ENCODE measurements at places on chromosomes 7 and 10. TPM values are rescaled to one million over a fixed set of nuclear protein-coding genes. Genes with fewer than 3 reads are reported as not detected.

GRCh38 chr7:27567266-27567665 lies 95.4 kb downstream of the HIBADH start:
- no peak for DNase-seq

The KCP gene
- 0.32 TPM for total RNA-seq

The ARL3 gene
- total RNA-seq, result 5.3 TPM

DNA sequence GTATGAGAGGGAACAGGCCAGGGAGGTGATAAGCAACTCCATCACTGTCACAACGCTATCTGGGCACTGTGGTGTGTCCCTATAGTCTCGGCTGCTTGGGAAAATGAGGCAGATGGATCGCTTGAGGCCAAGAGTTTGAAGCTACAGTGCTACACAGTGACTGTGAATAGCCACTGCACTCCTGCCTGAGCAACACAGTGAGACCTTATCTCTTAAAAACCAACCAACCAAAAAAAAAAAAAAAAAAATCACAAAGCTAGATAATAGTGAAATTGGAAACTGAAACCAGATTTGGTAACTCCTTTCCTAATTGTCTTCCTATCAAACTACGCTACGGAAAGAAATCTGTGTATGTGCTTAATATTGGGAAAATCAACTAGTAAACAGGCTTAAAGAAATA lies 14.1 kb downstream of the MICU1 start:
- no peak for DNase-seq

The CRTAC1 gene
- 0.15 TPM for total RNA-seq

- no peak for DNase-seq
Measured at GRCh38 chr7:18583305-18583704, 87.8 kb downstream of the HDAC9 start.

DNA sequence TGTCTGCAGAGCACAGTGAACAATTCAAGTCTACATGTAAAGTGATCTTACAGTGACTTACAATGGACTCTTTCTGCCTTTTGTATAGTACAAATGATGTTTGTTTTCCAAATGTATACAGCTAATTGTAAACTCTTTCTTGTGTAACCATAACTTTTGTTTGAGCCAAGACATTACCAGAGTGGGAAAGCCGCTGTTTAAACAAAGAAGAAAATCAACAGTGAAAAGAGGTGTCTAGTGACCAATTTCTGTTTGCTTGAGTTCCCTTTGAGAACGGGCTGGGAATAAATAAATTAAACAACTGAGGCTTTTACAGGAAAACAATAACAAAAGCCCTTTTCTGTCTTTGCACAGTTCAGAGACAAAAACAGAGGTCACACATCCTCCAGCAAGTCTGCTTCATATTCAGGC lies 1163.4 kb downstream of the CNTNAP2 start:
- DNase-seq, result no peak

GRCh38 chr10:83373671-83374070 lies 765.6 kb upstream of the GHITM start:
- no peak for DNase-seq

The ZNF503 gene
- 5.7 TPM for total RNA-seq

- no peak for DNase-seq
Measured at GRCh38 chr10:89035461-89035860, 44.9 kb downstream of the FAS start.

DNA sequence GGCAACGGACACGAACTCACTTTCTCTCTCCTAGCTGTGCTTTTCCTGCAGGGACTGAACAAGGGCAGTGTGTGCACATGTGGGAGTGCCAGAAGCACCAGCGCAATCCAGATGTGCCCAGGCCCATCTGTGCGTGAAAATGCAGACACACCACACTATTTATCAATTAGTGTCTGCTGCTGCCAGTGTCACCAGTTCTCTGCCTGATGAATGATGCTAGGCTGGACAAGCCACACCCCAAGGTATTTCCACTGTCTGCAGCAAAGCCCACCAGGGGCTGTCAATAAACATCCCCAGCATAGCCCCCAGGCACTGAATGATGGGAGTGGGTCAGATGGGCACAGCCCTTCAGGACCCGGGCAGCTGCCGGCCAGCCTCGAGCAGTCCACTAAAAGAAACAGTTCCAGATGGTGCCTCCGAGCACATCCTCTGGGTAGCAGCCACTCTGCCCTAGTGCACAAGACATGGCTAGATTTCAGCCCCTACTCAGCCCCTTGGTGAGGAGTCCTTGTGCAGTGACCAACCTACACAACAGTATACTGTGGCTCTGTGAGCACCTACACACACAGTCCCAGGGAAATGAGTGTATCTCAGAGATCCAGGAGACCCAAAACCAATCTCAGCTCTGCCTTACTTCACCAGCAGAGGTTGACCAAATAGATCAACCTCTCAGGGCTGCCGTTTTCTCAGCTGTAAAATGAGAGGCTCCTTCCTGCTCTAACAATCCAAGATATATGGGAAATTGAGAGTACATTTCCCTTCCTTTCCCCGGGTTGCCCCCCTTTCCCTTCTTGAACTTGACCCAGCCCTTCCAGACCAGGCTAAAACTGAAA lies 314.7 kb downstream of the PLXNA4 start:
- DNase-seq, result no peak

The NDUFB8 gene
- total RNA-seq, result 208 TPM

DNA sequence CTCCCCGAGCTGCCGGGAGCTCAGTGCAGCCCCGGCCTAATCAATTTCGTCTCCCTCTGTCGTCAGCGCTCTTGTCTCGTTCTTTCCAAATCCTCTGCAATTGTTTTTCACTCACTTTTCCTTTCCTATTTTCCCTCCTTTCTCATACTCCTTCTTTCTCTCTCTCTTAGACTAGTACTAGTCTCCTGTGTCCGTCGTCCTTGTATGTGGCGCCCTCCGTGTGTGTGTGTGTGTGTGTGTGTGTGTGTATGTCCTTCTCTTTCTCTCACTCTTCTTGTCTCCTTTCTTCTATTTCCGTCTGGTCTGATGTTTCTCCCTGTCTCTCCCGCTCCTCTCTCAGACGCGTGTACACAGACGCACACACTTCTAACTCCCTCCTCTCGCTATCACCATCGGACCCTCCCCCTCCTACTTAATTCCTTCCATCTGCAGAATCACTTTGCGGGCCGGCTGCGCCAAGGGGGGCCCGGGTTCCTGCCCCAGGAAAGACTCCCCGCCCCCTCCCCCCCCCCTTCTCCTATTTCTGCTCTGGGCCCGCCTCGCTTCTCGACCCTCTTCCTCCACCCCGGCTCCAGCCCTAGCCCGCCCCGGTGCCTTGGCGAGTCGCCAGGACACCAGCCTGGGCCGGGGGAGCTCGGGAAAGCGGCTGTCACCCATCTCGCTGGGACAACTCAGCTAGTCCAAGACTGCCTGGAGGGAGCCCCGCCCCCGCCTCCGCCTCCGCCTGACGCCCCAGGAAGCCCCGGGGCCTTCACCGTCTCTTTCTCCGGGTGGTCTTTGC lies 743 bp upstream of the ZCCHC24 start:
- DNase-seq, result peak; percentile 84

The FGFR2 gene
- total RNA-seq, result 0.36 TPM

All from psoas muscle (tissue), 8 donors.